Motor neuron (in vitro differentiated cells): ENCODE measurements at places on chromosomes 5 and 9. TPM values are rescaled to one million over a fixed set of nuclear protein-coding genes. Genes with fewer than 3 reads are reported as not detected.

The TSSK1B gene
- total RNA-seq: 0.24 and 0.43 TPM in 2 replicates

The NR6A1 gene
- 3.1 and 5.5 TPM in 2 replicates for total RNA-seq

The ESM1 gene
- total RNA-seq: not detected in 2 replicates

The CEP72 gene
- 1.7 and 2.2 TPM in 2 replicates for total RNA-seq

The SLC25A2 gene
- total RNA-seq: 0.52 TPM in 1 of 2 replicates, not detected in the other

The RMRP gene
- total RNA-seq: 12,082 and 12,611 TPM in 2 replicates

The ARHGEF39 gene
- total RNA-seq: 0.43 and 1.4 TPM in 2 replicates

The EFCAB9 gene
- not detected in 2 replicates for total RNA-seq

The EQTN gene
- total RNA-seq: not detected in 2 replicates

The SELENOP gene
- total RNA-seq: 17.2 and 43.6 TPM in 2 replicates
